Caudate nucleus (tissue), 63 donors: ENCODE measurements at places on chromosomes 2 and 18.

DNA sequence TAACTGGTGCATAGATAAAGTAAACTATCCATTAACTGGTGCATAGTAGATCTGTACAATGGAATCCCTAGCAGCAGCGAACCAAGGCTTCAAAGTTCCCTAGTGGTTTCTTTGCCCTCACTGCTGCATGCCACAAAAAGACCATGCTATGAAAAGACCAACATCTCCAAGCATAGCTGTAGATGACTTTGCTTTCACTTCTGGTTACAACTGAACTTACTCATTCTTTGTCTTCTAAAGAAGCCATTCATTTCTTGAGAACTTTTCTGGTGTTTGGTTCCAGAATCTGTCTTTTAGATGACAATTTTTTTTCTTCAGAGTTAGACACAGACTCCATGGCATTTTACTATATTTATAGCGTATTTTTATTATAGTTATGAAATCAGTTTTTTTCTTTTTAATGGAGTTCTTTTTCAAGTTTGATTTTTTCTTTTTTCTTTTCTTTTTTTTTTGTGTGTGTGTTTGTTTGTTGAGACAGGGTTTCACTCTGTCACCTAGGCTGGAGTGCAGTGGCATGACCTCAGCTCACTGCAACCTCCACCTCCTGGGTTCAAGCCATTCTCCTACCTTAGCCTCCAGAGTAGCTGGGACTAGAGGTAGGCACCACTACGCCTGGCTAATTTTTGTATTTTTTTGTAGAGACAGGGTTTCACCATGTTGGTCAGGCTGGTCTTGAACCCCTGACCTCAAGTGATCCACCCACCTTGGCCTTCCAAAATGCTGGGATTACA is 63.6 kb downstream of the SLC35F5 start:
- no peak for DNase-seq

GRCh38 chr2:19358242-19359020 is at the start of gene OSR1:
TSS of gene OSR1 (minus strand) at chr2:19358623. CDS start at chr2:19353805, 4,818 bp downstream.
- no peak for DNase-seq

DNA sequence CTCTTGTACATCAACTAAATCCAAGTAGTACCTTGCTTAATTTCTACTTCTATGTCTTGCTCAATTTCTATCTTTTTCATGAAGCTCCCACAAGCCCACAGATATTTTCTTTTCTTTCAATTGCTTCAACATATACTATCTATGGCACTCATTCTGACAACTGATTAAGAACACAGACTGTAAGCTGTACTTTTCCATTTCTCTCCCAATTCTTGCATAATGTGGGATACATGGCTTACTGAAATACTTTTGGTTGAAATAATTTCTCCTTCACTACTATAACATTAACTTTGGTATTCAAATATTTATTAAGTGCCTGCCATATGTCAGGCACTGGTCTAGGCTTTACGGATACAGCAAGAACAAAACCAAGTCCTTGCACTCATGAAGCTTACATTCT is 84.8 kb downstream of the GORASP2 start:
- no peak for DNase-seq

DNA sequence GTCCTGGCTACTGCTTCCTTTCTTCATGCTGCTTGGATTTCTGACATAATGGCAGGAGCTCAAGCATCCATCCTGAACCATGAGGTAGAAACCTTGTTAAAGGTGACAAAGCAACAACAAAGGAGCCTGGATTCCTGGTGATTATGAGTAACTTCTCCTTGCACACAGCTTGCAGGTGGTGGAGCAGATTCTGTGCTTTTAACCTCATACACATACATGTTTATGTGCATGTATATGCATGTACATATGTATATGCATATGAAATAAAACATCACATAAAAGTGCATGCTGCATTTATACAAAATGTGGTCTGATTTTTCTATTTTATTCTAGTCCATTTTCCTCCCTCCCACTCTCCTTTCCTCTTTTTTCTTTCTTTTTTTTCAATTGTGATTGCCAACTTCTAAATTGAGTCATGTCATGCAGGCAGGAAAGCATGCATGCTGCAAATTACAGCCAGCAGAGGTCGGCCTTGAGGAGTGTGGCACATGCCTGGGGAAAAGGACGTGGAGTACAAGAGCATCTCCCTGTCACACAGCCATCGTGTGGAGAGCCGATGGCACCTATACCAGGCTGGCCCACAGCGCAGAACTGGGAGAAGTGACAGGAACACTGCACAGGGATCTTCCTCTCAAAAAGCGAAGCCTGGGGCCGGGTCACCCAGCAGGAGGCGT is 17.9 kb downstream of the LCT start:
- no peak for DNase-seq

- DNase-seq: no peak
Measured at GRCh38 chr2:230227216-230227615, 1.7 kb downstream of the SP140 start.

GRCh38 chr2:241852981-241853631 is 5.6 kb downstream of the PDCD1 start:
- no peak for DNase-seq

GRCh38 chr2:232117413-232117812 is 155.9 kb downstream of the DIS3L2 start:
- no peak for DNase-seq

DNA sequence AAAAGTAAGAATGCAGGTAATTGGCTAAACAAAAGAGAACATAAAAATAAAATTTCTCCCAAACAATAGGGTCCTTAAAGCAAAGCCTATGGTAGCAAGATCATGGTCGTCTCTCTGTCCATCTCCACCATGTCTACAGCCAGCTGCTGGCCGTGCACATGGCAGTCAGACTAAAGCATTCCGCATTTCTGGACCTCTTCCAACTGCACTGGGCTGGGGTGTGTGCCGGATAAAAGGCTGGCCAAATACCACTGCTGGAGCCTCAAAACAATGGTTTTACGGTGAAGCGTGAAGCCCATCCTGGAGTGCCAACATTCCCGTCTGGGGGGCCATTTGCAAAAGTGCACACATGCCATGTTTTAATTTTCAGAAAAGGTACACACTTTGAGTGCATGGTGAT is 74.8 kb upstream of the PIEZO2 start:
- no peak for DNase-seq

DNA sequence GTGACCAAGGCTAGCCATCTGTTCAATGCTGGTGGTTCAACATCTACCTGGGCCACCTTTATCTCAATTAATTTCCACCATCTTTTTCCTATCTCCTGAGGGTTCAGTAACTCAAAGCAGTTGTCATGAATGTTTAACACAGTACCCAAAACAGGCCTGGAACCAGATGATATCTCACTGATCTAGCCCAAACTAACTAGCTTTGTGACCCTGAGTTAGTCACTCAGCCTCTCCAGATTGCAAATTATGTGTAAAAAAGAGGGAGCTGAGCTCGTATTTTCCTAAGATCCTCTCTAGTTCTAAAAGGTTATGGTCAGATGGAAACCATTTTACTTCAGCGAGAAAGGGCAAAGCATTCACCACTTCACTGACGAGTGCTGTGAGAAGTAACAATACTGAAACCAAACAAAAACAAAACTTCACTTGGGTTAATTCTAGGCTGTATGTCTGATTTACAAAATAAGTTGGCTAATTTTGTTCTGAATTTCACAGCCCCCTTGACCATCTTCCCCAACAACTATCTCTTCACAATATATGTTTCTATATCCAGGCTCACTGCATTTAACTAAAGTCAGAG is 14.8 kb downstream of the SPRED2 start:
- no peak for DNase-seq

DNA sequence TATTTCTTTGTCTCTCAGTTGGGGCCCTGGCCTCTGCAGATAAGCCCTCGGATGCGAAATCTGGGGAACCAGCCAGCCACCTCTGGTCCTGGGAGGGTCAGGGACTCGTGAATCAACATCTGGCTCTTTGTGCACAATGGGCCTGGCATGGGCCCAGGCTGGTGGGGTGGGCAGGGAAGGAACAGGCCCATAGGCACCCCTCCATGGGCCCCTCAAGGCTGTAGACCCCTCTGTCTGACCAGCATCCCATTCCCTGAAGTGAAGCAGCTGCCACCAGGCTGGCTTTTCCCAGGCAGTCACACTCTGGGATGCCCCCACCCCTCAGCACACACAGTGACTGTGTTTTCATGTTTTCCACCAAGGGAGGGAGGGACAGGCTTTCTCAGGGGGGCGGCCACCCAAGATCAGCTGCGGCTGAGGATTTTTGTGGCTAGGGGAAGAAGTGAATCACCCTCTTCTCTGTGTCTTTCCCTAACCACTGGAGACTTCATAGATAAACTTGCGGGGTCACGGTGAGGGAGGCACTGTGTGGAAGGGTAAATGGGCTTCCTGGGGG is 166.0 kb downstream of the AGAP1 start:
- DNase-seq: no peak

DNA sequence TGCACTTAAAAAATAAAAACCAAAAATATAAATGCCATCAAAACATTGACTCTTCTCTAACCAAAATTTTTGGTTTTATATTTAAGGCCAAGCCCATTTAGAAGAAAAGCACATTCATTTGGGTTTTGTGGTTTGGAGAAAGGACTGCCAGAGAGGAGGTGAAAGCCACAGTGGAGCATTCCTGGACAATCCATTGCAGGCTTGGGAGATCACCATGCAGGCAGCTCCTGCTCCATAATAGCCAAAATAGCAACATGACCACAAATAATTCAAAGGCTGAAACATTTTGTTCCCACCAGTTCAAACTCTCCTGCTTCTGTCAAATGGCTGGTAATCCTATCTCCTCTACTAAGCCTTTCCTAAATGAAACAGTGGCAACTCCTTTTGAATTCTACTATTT is 73.5 kb downstream of the GALNT3 start:
- DNase-seq: no peak

GRCh38 chr2:112783187-112783714 is 1.0 kb downstream of the IL1A start:
- DNase-seq: no peak

- no peak for DNase-seq
Measured at GRCh38 chr2:955829-956731, 5.4 kb downstream of the SNTG2 start.

DNA sequence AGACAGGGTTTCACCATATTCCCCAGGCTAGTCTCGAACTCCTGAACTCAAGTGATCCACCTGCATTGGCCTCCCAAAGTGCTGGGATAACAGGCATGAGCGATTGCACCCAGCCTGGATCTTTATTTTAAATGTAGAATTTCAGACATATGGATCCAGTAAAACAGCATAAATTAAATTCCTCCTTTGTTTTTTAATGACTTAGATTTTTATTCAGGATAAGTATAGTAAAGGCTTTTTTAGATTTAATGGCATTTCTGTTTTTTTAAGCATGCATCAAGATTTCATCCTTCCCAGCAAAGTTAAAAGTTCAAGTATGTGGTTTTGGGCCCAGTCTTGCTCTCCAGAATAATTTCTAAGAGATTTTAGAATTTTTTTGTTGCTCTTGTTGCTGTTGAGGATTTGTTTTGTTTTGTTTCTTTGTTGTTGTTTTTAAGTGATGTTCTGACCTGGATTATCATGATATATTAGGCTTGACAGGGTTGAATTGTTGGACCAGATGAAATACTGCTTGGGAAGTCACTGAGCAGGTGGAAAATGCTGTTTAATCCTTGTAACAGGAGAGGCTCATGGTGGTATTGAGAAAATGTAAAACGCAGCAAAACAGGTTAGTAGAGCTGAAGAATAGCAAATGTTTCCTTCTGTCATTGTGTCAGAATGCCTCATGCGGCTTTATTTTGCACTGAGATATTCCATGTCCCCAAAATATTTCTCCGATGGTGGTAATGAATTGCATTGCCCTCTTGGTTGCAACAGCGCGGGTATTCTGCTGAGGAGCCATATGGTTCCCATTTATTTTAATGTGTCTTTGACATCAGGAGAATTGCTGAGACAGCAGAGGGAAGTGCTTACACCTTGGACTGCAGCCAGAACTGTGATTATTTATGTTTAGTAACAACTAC is 147.9 kb downstream of the GALNT3 start:
- DNase-seq: no peak

GRCh38 chr2:239085201-239085992 is 237.5 kb downstream of the TWIST2 start:
- no peak for DNase-seq

GRCh38 chr18:73409242-73409641 is 541.5 kb upstream of the NETO1 start:
- no peak for DNase-seq

GRCh38 chr2:55843096-55843993 is 80.2 kb downstream of the EFEMP1 start:
- no peak for DNase-seq

DNA sequence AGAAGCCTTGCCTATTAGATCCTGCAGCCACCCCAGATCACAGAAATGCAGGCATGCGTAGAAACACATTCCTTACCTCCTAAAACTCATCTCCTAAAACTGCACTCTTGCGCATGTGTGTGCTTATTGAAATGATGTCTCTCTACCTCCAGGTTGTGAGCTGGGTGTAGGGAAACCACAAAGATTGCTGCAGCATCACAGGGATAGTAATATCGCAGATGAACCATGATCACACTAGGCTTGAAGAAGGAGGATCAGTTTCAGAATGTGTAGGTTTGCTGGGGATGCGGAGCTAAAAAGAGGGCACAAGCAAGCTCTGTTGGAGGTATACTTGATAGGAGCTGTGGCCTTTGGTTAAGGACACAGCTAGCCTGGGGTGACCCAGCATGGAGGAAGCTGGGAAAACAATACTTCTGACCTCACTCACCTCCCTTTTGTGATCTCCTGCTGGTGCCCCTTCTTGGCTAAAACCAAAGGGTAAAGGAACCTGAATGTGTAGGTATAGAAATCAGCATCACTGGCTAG is 118.8 kb downstream of the SETBP1 start:
- no peak for DNase-seq

- no peak for DNase-seq
Measured at GRCh38 chr2:146544701-146545100, 1300.1 kb upstream of the ACVR2A start.

- DNase-seq: no peak
Measured at GRCh38 chr18:25239151-25239550, 112.8 kb downstream of the ZNF521 start.

GRCh38 chr2:200159357-200159707 is 147.2 kb upstream of the SPATS2L start:
- DNase-seq: no peak

DNA sequence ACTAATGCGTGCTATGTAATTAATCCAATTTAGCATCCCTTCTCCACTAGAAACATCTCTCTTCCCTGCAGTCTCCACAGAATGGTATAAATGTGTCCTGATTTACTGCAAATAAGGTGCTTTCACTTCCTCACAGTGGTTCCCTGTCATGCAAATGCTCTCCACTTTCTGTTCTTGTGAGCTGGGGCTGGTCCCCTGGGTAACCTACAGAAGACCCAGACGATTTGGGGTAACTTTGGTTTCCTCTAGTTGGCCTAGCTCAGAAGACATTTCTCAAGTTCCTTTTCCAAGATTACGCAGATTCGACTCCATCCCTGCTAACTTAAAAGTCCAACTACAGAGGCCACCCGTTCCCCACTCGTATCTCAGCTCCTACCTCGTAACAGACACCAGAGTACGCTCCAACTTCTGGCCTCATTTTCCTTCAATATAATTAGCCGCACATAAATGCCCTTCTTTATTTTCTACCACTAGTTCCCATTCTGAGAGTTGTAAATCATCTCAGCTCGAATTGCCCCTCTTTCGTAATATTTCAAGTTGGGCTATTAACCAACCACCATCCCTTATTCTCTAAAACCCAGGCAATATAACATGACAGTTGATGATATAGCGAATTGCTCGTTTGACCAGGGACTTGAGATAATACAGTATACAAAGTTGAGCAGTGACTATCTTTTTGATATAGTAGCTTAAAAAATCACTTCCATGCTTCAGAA is 28.8 kb upstream of the NEDD4L start:
- no peak for DNase-seq

GRCh38 chr18:44693030-44693784 is 12.5 kb downstream of the SETBP1 start:
- no peak for DNase-seq
